Heart left ventricle (tissue), 16 donors: ENCODE measurements at places on chromosomes 12 and 14.

DNA sequence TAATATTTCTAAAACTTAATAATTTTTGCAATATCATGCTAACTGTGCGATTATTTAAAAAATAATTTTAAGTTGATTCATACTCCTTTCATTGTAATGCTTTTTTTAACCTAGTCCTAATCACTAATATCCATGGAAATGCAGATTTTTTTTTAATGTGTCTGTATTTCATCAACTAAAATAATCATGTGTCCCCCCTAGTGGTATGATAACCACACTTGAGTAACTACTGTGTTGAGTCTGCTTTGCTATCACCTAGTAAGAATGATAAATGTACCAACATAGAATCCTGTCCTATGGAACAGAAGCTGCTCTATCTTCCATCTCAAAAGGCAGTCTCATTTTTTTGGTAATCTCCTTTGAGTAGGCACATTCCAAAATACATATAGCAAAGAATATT, 19.1 kb upstream of the SYNE2 start:
- DNase-seq = no peak

DNA sequence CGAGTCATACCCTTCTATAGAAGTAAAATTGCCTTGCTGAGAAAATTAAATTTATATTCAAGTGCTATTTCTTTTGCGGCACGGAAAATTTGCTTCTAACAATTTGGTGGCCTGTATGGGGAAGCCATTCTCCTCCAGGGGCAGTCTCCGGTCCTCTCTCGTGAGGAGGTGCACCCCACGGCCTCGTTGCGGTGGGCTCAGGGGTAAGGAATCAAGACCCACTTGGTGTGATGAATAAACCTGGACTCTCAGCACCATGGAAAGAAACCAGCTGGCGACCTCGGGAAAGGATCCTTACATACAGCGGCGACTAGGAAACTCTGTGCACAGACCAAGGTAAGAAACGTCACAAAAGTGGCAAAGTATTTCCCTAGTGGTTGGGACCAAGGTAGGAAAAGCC, 252.9 kb downstream of the DPY19L2 start:
- no peak for DNase-seq

GRCh38 chr12:113333877-113334785, 778 bp downstream of the SLC8B1 start:
- peak; percentile 49 for DNase-seq

DNA sequence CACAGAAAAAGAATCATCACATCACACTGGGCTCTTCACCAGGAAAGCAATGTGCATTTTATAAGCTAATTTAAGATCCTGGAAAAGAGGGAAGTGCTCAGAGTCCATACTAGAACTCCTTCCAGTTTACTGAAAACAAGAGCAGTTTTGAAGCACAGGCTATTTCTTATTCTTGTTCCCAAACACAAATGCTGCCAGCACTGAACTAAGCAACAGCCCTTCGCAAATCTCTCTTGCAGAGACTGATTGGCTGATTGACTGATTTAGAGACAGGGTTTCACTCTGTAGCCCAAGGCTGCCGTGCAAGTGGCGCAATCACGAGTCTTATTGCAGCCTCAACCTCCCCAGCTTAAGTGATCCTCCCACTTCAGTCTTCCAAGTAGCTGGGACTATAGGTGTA, 44.8 kb downstream of the BCL2L14 start:
- no peak for DNase-seq

- no peak for DNase-seq
These were observed 66.8 kb downstream of the VWF start for GRCh38 chr12:6057700-6058099.

DNA sequence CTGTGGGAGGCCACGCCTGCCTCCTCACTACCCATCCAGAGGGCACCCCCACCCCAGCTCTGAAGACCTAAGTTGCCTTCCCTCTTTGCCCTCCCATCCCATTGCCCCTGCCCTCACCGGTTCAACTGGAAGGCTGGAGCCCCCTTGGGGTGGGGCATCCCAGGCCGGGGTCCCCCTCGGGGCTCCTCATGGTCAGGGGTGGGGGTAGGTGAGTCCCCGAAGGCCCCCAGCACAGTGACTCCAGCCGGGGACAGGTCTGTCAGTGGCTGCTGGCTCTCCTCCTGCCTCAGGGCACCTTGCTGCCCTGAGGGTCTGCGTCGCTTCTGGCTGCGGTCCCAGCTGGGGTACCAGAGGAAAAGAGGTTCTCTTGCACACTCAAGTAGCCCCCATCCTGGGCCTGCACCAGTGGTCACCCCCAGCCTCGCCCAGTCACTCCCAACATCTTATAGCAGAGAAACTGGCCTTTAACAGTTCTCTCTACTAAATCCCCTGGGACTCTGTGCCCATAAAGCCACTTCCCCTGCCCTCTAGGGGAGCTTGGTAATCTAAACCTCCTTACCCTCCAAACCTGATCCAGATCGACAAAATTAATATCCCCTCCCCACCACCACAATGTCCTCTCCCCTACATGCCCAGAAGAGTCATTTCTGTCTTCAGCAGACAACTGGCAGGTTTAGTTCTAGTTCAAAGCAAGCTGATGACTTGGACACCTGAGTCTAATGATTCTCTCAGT, 5.1 kb downstream of the PIANP start:
- no peak for DNase-seq

DNA sequence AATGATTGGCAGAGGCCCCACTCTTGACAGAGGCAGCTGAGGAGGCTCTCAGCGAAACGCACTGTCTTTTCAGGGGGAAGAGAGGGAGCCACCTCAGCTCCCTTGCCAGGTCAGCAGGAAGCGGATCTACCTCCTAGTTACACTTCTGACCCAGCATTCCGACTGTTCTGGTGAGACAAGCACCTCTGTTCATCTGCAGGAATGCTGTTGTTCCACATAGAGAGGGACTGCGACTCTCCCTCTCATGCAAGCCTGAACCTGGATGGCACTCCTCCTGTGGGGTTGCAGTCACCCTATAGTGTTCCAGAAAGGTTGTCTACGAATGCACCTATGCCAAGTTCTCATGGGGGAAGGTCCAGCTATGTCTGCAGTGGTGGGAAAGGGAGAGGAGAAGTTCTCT, 37.1 kb upstream of the AEBP2 start:
- no peak for DNase-seq

GRCh38 chr12:78293059-78293686, 462.5 kb downstream of the NAV3 start:
- no peak for DNase-seq

DNA sequence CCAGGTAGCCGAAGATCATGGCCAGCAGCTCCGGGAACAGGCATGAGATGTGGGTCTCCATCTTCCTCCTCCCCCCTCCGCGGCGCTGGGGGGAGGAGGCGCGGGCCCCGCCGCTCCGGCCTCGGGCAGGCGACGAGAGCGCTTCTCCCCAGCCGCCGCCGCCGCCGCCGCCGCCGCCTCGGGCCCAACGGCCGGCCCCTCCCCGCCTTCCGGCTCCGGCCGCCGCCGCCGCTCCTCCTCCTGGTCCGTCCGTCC, 448 bp downstream of the FBXL14 start:
- no peak for DNase-seq

GRCh38 chr12:88893801-88894200, 313.5 kb upstream of the KITLG start:
- no peak for DNase-seq

GRCh38 chr12:124914392-124915238, at the start of gene UBC:
TSS of gene UBC (minus strand) at chr12:124914650. CDS start at chr12:124913771, 879 bp downstream.
- DNase-seq = peak; percentile 91

- DNase-seq = no peak
These were observed 201.0 kb upstream of the RTL1 start for GRCh38 chr14:101104485-101104884.

GRCh38 chr14:77066578-77067172, 31.4 kb upstream of the CIPC start:
- no peak for DNase-seq

DNA sequence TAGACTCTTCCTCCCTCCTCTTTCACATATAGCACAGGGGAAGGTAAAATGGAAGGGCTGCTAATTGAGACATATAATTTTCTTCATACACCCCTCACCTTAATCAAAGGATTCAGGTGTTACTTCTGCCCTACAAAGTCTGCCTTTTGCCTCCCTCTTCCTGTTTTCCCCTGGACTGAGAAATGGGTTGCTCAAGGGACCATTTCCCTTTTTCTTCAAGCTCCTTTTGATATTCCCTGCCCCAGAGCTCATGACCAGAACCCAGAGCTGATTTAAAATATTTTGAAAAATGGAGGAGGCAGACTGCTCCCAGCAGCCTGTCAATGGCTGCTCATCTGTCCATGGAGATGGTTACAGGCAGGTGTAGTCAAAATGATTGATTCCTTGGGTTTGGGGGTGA, 6.3 kb upstream of the PIP4K2C start:
- no peak for DNase-seq

- no peak for DNase-seq
These were observed 20.1 kb upstream of the GARIN6 start for GRCh38 chr12:99627459-99627858.

DNA sequence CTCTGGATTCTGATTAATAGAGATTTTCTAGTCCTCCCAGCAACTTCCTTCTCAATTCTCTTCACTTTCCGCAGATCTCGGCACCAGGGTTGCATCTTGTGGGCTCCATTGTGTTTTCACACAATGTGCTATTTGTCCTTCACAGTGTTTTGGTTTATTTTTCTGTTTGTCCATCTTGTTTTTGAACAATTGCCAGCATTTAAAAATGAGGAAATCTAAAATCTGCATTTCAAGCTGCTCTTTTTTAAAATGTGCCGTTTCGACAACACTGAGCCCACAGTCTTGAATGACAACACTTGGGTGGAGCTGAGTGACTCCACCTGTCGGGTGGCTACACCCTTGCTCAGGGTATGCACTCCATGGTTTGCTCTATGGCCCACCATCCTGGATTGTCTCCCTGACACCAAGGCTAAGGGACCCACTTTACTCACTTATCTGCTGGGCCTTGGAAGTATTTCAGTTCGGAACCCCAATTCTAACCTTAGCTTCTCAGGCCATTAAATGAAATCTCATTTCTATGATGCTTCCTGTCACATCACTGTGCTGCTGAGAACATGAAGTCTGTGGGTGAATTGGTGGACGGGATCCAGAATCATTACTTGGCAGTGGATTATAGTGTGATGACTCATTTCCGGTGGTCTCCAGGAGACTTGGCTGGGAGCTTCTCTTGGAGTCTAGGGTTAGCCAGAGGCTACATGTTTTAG, 3.4 kb upstream of the MYRFL start:
- no peak for DNase-seq

- DNase-seq = no peak
These were observed 7.7 kb upstream of the MMP19 start for GRCh38 chr12:55850401-55850800.

GRCh38 chr12:14396071-14396470, 30.6 kb downstream of the ATF7IP start:
- DNase-seq = no peak

GRCh38 chr12:70467918-70468733, 102.0 kb downstream of the KCNMB4 start:
- no peak for DNase-seq

- peak; percentile 62 for DNase-seq
These were observed 54.1 kb downstream of the BEGAIN start for GRCh38 chr14:100532906-100533655.
